ENCODE measurements at places on chromosomes 16 and 17. TPM values are rescaled to one million over a fixed set of nuclear protein-coding genes. Genes with fewer than 3 reads are reported as not detected.

ZFPM1 gene
- total RNA-seq: 1.8 TPM

TMC5 gene
- 0.71 TPM for total RNA-seq

ASIC2 gene
- total RNA-seq: 0.54 TPM

EME1 gene
- not detected for total RNA-seq

SHISA6 gene
- total RNA-seq: not detected

MYH3 gene
- total RNA-seq: 7.1 TPM

NUDT7 gene
- total RNA-seq: 14.6 TPM

C16orf96 gene
- total RNA-seq: not detected

ODAD4 gene
- 2.2 TPM for total RNA-seq

VMO1 gene
- 5.9 TPM for total RNA-seq

SNX20 gene
- total RNA-seq: 3.3 TPM

CCL17 gene
- total RNA-seq: not detected

RDM1 gene
- not detected for total RNA-seq

ANKFN1 gene
- 0.68 TPM for total RNA-seq

PSMC5 gene
- 58.5 TPM for total RNA-seq

KRT39 gene
- not detected for total RNA-seq

CCL5 gene
- total RNA-seq: 7.1 TPM

NEK8 gene
- total RNA-seq: 2.2 TPM

BCL6B gene
- 0.95 TPM for total RNA-seq

GAS2L2 gene
- total RNA-seq: not detected

CNTNAP4 gene
- total RNA-seq: not detected

KRT28 gene
- not detected for total RNA-seq

CRISPLD2 gene
- 116 TPM for total RNA-seq

CA5A gene
- total RNA-seq: not detected

CEP295NL gene
- 13.0 TPM for total RNA-seq

ZNF213 gene
- 5.9 TPM for total RNA-seq

HAP1 gene
- total RNA-seq: not detected

KRTAP4-4 gene
- not detected for total RNA-seq

UBN1 gene
- 37.0 TPM for total RNA-seq

TMED6 gene
- not detected for total RNA-seq

Data from thoracic aorta (tissue), 2 donors.